ENCODE measurements at places on chromosomes 16 and 17.

- no peak for DNase-seq
Measured at GRCh38 chr17:10119203-10120108, 79.0 kb downstream of the GAS7 start.

DNA sequence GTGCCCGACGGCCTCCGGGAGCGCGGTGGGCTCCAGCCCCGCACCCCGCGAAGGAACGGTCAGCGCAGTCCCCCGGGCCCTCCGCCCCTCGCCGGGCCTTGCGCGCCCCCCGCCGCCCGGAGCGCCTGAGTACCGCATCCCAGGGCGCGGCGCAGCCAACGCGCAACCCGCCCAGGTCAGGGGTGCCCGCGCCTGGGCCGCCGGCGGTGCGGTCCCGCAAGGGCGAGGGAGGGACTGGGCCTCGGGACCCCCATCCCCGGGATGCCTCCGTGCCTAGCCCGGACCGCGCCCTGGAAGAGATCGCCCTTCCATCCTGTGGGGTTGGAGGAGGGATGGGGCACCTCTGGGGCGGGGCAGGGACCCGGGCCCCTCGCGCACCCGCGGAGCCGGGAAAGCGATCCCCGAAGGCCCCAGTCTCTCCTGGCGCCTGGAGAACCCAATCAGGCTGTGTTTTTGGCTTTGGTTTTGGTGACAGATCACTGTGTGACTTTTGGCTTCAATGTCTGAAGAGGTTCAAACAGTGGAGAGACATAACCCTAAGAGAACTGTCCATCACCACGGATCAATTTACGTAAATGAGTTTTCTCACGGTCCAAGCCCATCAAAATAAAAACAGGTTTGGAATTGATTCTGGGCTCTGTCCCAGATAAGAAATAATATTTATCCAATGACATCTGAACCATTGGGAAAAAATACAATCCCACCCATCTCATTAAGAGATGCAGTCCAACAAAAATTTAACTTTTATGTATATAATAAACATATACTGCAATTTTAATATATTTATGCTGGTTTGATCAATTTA is 17.8 kb downstream of the ENPP7 start:
- DNase-seq, result no peak

DNA sequence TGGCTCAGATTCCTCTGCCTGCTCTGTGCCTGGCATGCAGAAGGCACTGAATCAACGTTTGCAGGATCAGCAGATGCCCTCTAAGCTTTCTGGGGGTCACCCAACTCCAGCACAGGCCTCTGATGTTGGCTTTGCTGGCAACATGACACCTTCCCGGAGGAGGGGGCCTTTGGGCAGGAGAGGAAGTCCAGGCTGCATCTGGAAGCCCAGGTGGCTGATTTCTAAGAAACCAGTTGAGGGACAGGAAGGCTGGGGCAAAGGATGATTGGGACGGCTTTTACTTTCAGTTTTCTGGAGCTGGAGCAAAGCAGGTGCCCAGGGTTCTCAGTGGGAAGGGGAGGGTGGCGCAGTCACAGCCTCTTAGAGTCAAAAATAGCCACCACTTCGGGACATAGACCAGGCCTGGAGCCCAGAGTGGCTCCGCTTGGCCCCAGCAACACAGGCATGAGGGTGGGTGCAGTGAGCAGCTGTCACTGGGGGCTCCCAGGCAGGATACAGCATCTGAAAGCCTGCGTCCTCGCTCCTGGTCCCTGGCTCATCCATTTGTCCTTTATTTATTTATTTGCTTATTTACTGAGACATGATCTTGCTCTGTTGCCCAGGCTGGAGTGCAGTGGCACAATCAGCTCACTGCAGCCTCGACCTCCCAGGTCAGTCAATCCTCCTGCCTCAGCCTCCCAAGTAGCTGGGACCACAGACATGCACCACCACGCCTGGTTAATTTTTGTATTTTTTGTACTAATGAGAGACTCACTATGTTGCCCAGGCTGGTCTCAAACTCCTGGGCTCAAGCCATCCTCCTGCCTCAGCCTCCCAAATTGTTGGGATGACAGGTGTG is 15.1 kb downstream of the SOCS1 start:
- no peak for DNase-seq

GRCh38 chr17:72974605-72975232 is 117.8 kb downstream of the SLC39A11 start:
- no peak for DNase-seq

DNA sequence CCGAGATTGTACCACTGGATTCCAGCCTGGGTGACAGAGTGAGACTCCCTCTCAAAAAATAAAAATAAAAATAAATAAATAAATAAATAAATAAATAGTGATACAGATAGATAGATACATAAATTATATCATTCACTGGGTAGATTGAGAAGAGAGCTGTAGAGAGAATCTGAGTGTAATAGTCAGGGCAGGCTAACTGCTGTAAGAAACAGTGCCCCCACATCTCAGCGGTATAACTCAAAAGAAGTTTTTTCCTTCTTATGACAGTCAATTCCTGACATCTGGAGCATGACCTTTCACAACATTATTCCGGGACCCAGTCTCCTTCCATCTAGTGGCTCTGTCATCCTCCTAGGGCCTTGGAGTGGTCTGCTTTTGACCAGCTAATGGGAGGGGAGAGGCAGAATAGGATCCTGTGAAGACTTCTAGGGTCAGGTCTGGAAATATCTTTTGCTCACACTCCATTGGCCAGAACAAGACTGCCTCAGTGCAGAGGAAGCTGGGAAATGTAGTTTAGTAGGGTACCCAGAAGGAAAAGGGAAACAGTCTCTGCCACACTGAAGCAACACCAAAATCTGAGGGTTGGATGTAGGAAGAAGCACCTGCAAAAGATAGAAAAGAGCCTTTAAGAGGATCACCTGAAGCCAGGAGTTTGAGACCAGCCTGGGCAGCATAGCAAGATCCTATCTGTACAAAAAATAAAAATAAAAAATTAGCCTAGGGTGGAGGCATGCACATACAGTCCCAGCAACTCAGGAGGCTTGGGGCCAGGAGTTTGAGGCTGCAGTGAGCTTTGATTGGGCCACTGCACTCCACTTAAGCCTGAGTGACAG is 3.0 kb upstream of the QPRT start:
- DNase-seq, result peak; percentile 43

- no peak for DNase-seq
Measured at GRCh38 chr16:12669908-12670307, 133.8 kb downstream of the CPPED1 start.

GRCh38 chr17:48541036-48541576 is 3.8 kb downstream of the HOXB2 start:
- no peak for DNase-seq

DNA sequence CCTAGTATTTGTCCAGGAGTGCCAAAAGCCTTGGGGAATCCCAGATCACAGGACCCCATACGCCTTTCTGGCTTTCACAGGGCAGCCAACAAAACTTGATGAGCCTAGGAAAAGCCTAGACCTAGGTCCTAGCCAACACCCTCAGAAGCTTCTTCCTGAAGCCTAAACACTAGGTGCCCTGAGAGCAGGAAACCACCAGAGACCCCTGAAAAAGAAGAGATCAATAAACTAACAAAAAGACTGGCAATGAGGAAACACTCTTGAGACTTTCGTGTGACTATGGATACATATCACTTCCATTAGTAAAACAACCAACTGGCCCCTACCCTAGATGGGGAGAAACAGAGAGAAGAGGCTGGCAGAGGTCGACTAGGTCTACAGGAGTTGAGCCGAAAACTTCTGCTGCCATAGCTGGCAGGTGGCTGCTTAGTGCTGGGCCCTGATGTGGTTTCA is 1.2 kb downstream of the ORMDL3 start:
- no peak for DNase-seq

All from HTR-8/SVneo (cell line).